ENCODE measurements at places on chromosomes 1 and 21. TPM values are rescaled to one million over a fixed set of nuclear protein-coding genes. Genes with fewer than 3 reads are reported as not detected.

FCRL5 gene
- total RNA-seq = 0.93 TPM

PTGER3 gene
- 2.7 TPM for total RNA-seq

LCE4A gene
- not detected for total RNA-seq

MNDA gene
- 45.5 TPM for total RNA-seq

CAPN8 gene
- 83.5 TPM for total RNA-seq

WNT2B gene
- total RNA-seq = 8.5 TPM

SLC25A34 gene
- 3.0 TPM for total RNA-seq

FAAH gene
- 30.9 TPM for total RNA-seq

CACNA1S gene
- total RNA-seq = 0.55 TPM

CNR2 gene
- total RNA-seq = 0.06 TPM

USF1 gene
- 67.6 TPM for total RNA-seq

OLFML2B gene
- 17.5 TPM for total RNA-seq

FCER1G gene
- total RNA-seq = 158 TPM

CADM3 gene
- 1.7 TPM for total RNA-seq

OR2T29 gene
- not detected for total RNA-seq

DIPK1A gene
- total RNA-seq = 4.6 TPM

TMIGD3 gene
- 5.1 TPM for total RNA-seq

MR1 gene
- 45.0 TPM for total RNA-seq

GBP6 gene
- total RNA-seq = 0.12 TPM

Measured in upper lobe of right lung (tissue), 1 donor.